NCI-H524 treated with DMSO at 0.1 percent for 48 hours (cell line): ENCODE measurements at places on chromosomes 1 and 21.
A peak's percentile ranks its signal among the peaks of the same experiment; 100 is the strongest.

DNA sequence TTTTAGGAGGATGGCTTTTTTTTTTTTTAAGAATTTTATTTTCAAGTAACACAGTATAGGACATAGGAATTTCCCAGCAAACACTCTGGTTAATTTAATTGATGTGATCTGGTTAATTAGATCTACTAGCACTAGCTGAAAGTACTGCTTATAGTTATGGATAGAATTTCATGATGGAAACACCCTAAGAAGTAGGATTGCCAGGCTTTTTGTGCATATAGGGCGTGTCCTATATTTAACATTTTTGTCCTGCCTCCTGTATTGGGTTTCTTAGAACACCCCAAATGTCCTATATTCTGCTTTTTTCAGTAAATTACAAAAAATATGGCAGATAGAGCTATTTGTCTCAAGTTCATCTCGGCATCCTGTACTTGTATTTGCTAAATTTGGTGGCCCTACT, 13.5 kb upstream of the AXDND1 start:
- DNase-seq = no peak

DNA sequence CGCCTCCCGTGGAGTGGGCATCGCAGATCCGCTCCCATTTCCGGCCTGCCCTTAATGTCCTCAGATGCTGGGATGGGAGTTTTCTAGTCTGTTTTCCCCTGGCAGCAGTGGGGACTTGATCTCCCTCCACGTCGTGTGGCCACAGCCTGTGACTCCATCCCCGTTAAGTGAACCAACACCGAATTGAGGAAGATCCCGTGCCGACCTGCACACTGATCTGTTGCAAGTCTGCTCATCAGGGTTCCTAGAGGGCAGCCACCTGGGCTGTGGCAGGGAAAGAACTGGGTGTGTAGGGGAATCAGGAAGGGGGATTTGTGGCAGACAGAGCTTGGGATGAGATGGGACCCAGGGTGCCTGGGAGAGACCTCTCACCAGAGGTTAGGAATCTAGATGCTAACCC, 23.3 kb upstream of the CDK18 start:
- DNase-seq = no peak

DNA sequence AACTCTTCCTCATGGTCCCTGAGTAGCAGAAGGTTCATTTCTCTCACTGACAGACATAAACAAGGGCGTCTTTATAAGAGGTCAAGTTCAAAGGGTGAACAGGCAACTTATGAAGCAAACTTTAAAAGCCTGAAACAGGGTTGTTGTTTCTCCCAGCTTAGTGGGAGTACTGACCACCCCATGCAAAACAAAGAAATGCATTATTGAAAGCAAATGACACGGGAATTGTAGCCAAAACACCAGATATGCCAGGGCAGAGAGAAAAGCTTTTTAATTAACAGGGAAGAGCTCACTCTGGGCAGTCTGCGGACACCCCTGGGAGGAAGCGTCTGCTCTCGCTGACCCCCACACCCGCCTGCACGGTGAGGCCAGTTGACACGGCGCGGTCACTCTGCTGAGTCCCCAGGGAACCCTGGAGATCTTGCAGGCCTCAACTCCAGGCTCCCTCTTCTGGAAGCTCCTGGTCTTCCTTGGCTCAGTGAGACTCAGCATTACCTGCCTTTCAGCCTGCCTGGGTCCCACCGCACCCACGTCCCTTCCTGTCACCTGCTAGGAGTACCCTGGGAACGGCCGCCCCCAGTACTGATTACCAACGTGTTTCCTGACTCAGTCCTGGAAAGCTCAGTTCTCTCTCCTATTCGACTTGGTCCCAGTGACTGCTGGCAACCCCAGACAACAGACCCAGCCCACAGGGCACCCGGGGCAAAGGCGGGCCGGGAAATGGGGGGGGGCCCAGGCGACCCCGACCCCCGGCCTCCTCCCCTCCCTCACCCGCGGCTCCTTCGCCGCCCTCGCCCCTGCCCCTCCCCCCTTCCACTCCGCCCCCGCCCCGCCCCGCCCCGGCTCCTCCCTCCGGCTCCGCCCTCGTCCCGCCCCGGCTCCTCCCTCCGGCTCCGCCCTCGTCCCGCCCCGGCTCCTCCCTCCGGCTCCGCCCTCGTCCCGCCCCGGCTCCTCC, 972 bp downstream of the CFAP410 start:
- peak; percentile 4 for DNase-seq

DNA sequence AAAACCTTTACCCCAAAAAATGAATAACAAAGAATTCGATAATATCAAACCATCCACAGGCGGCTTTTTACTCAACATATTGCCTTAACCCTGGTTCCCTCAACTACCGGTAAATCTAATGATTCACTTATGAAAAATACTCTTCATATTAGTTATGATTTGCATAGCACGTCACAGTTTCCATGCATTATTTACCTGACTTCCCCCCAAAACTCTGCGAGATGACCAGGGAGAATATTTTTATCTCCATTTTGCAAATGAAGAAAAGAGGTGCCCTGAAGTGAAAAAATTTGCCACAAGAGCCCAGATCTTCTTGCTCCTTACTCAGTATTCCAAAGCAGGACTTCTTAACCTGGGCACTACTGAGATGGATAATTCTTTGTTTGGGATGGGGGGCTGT, 2.9 kb downstream of the JAK1 start:
- no peak for DNase-seq

GRCh38 chr21:31235671-31236450, 108.2 kb downstream of the TIAM1 start:
- DNase-seq = no peak

DNA sequence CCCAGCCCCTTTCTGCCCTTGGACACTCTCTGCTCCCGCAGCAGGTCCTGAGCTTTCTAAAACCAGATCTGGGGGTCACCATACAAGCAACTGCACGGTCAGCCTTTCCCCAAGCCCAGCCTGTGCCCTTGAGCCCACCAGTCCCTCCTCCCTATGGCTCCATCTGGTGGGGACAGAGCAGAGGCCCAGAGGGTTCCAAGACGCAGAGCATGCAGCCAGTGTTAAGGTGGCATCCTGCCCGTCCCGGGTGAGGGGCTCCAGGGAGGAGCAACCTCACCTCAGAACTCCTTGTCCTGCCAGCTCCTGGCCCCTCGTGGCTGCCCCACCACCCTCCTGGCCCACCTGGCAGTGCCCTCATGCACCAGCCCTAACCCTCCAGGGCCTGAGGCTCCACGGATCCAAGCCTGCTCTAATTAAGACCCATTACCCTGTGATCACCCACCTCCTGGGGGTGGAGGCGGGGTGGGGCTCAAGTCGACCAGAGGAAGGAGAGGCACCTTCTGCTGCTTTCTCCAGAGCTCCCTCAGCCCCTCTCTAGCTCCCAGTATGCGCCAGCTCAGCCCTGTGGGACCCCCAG, 8.5 kb downstream of the CHD5 start:
- no peak for DNase-seq

DNA sequence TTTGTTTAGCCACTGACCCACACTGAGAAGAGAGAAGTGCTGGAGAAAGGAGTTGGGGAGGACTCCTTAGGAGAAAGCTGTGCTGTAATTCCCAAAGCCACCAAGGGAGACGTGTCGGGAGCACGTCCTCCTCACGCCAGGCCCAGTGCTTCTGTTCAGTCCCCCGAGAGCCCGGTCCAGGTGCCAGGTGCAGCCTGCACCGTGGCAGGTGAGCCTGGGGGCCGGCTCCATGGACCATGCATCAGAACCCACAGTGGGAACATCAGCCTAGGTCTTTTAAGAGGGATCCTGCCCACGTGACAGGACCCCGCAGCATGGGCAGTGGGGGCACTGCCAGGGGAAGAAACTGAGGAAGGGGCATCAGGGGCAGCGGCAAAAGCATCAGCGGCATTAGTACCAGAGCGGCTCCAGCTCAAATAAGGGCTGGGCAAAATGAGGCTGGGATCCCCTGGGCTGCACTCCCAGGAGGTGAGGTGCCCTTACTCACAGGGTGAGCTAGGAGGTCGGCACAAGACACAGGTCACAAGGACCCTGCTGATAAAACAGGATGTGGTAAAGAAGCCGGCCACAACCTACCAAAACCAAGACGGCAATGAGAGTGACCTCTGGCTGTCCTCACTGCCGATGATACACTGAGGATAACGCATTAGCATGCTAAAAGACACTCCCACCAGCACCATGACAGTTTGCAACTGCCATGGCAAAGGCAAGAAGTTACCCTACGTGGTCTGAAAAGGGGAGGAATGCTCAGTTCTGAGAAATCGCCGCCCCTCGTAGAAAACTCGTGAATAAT, 24.6 kb upstream of the PRDM15 start:
- no peak for DNase-seq

DNA sequence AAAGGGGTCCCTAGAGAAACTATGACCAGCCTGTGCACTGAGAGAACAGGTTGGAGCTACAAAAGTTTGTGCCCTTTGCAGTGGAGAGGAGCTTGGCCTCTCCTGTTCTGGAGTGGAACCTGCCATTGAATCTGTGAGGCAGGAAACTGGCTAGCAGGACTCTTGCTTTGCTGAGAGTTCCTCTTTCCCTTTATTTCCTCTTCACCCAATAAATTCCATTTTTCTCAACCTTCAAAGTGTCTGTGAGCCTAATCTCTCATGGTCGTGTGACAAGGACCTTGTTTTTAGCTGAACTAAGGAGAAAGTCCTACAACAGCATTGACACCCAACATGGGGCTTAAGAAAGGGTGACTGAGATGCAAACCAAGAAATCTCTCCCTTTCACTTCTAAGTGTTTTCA, 42.7 kb upstream of the FASLG start:
- DNase-seq = no peak

DNA sequence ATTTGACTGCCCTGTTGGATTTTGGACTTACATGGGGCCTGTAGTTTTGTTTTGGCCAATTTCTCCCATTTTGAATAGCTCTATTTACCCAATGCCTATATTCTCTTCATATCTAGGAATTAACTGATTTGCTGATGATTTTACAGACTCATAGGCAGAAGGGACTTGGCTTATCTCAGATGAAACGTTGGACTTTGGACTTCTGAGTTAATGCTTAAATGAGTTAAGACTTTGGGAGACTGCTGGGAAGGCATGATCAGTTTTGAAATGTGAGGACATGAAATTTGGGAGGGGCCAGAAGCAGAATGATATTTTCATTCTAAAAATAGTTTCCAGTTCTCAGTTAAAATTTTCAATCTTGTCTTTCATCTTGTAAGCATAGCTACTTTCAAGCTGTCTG, 222.3 kb downstream of the COP1 start:
- DNase-seq = no peak

GRCh38 chr1:2866422-2867086, 65.1 kb upstream of the TTC34 start:
- no peak for DNase-seq

DNA sequence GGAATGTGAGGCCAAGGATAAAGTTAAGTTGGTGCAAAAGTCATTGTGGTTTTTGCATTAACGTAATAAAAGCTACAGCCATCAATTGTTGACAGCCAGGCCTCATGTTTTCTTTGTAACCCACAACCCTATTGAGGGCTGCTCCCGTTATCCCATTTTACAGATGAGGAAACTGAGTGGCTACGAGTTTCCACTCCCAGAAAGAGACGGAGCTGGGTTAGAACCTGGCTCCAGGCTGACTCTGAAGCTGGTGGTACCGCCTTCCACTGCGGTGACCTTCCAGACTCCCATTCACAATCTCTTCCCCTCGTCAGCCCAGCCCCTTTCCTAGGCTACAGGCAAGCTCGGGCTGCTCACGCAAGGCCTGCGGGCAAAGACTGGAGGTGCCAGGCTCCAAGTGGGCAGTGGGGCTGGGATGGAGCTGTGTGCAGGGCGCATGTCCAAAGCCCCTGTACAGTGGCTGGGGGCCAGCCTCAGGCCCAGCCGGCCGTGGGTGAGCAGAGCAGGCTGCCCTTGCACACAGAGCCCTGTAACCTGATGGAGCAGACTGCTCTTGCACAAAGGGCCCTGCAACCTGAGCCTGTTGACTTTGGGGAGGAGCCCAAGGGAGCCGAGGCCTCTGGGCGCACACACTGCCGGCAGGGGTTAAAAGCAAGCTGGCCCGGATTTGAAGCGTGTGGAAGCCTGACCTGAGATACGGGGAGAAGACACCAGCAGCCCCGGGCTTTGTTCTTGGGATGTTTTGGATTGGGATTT, 97.4 kb upstream of the TMPRSS2 start:
- no peak for DNase-seq

DNA sequence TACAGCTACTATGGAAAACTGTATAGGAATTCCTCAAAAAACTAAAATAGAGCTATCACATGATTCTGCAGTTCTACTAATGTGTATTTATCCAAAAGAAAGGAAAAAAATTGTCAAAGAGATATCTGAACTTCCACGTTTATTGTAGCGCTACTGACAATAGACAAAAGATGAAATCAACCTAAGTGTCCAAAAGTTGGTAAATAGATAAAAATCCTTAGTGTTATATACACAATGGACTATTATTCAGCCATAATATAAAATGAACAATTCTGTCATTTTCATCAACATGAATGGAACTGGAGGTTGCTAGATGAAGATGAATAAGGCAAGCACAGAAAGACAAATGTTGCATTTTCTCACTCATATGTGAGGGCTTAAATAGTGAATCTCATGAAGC, 1492.1 kb downstream of the MRPL39 start:
- DNase-seq = no peak

DNA sequence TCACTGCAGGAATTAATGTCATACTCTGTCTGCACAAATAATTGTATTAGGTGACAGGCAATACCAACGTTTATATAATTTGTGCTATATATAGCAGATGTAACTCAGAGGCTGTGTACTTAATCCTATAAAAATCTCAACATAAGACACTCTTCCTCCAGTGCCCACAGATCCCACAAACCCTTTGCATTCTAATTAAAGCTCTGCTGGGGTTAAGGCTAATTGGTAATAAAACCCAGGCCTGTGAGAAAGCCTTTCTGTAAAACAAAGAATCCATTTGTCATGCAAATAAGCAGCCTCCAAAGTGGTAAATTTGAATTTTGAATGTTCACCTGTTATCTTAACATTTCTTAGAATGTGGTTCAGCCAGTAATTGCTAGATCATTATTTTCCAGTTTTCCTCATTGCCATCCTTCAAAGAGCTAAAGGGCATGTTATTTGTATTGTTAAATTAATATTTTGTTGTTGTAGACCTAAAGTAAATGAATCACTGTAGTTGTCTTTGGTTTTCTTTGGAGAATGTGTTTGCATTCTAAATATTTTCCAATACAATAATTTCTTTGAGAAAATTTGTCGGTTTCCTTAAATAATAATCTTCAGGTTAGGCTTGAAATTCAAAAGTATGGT, 46.3 kb upstream of the PRDX6 start:
- DNase-seq = no peak

DNA sequence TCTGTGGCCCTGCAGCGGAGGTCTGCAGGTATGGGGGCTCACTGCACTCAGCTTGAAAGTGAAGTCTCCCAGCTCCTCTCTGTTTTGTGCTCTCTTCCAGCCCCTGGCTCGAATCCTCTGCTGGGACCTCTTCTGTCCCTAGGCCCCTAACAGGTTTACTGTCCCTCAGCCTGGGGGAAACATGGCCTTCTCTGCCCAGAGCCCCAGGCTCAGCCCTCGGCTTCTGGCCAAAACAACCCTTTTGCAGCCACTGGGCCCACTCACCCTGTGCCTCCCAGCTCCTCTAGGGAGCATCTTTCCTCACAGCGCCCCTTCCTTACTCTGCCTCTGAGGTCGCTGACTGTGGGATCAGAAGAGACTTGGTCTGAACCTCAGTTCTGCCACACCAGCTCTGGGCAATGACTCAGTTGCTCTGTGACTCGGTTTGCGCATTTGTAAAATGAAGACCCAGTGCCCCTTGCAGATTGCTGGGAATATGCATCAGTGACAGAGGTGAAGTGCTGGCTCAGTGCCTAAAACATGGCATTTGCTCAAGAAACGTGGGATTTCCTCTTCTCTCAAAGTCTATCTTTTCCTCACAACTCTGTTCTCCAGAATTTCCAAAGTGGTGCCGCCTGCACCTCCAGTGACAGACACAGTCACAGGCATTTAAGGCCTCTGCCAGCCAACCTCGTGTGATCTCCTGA, 26.5 kb upstream of the TENT5C start:
- DNase-seq = no peak
